ENCODE measurements at places on chromosomes 12 and 14.

DNA sequence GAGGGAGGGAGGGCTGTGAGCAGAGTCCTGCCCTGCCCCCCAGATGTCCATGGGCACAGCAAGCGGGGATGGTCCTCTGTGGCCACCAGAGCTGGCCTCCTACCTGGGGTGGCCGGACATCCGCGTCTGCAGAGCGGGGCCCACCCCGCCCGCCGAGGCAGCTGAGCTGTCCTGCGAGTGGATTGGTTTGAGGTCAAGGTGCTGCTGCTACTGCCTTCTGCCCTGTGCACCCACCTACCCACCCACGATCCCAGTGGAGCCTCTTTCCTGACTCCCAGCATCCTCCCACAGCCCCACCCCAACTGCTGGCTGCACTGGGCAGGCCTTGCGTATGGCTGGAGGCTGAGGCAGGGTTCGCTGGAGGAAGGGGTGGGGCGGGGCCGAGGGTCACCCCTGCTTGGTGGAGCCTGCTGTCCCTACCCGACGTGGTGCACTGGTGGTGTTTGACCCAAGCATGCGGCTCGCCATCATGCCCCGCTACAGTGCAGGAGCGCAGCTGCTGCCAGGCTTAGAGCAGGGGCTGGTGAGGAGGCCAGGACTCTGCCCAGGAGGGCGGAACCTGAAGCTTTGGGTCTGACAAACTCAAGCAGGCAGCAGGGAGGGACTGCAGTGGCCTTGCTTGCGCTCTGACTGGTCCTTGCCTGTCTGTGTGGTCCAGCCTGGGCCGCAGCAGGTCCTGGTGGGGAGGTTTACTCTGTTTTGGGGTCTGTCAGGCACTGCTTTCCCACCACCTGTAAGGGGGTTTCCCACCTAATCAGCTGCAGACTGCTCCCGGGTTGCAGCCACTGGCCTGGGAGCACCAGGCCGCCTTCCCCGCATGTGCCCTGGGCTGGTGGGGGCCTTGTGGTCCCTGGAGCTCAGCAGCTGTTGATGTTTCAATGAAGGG, 23.7 kb downstream of the CEP170B start:
- DNase-seq = no peak

- DNase-seq = no peak
Observed at GRCh38 chr12:100266585-100266834, 369 bp downstream of the DEPDC4 start.

- DNase-seq = no peak
Observed at GRCh38 chr12:11877869-11878780, 192.6 kb upstream of the BCL2L14 start.

DNA sequence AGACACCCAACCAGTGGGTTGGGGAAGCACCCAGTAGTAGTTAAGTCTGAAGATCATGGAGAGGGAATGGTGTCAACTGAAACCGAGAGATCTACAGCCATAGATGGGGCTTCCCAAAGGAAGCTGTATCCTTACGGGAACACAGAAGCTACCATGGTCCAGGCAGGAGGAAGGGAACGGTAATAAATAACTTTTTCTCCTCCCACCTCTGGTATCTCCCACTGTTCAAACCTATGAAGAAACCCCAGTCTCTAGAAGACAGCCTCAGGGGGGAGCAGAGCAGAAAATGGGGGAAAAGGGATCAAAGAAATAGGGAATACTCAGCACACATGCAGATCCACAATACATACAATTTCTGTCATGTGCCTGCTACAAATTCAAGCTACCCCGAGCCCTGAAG, 33.4 kb downstream of the ZNF605 start:
- no peak for DNase-seq

- DNase-seq = peak; percentile 9
Observed at GRCh38 chr14:23285530-23286019, 357 bp downstream of the HOMEZ start.

- no peak for DNase-seq
Observed at GRCh38 chr12:105922670-105923102, 216.1 kb downstream of the NUAK1 start.

DNA sequence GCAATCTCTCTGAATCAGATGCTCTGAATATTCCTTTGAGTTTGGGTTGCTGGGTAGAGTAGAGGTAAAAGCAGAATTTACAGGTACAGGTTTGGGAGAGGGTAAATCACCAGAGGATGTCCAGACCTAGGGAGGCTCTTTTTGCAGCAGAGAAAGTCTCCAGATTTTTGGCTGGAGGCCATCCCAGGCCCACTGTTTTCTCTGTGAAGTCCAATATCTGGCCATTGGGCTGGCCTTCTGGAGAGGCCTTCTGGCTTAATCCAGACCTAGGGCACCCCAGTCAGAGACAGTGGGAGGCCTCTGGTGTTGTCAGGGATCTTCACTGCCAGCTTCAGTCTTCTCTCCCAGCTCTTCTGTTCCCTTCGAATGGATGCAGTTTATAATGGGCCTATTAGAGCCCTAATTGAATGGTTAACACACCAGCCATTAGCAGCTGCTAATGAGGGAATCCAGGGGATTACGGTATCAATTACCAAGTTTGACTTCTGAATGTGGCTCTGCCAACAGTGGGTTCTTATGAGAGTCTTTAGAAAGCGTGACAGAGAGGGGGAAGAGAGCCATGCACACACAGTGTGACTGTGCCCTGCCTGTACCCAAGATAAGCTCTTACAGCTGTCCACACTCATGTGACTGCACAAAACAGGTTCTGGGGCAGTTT, 183.1 kb downstream of the EMP1 start:
- no peak for DNase-seq

DNA sequence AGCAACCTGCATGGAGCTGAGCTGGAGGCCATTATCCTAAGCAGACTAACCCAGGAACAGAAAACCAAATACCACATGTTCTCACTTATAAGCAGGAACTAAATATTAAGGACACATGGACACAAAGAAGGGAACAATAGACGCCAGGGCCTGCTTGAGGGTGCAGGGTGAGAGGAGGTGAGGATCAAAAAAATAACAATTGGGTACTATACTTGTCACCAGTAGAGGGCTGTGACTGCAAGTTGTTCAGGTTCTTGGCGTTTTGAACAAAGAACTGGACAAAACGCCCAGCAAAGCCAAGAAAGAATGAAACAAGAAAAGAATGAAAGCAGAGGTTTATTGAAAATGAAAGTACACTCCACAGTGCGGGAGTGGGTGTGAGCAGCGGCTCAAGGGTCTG, 208.5 kb upstream of the NEDD1 start:
- no peak for DNase-seq

DNA sequence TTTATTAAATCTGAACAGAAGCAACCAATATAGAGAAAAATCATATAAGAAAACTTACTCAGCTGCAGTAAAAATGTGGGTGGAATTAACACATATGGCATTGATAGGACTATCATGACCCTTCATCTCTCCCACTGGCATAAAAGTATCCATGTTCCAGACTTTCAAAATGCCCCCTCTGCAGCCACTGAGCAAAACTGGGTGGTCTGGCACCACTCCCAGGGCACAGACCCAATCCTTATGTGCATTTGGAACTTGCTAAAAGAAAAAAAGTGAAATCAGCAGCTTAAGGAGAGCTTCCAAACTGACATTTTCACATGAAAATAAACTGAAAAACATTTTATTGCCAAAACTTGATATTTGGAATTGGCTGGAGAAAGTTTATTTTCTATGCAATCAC, 141.5 kb downstream of the KIF21A start:
- DNase-seq = no peak

- no peak for DNase-seq
Observed at GRCh38 chr12:43087195-43088091, 464.6 kb downstream of the ADAMTS20 start.

DNA sequence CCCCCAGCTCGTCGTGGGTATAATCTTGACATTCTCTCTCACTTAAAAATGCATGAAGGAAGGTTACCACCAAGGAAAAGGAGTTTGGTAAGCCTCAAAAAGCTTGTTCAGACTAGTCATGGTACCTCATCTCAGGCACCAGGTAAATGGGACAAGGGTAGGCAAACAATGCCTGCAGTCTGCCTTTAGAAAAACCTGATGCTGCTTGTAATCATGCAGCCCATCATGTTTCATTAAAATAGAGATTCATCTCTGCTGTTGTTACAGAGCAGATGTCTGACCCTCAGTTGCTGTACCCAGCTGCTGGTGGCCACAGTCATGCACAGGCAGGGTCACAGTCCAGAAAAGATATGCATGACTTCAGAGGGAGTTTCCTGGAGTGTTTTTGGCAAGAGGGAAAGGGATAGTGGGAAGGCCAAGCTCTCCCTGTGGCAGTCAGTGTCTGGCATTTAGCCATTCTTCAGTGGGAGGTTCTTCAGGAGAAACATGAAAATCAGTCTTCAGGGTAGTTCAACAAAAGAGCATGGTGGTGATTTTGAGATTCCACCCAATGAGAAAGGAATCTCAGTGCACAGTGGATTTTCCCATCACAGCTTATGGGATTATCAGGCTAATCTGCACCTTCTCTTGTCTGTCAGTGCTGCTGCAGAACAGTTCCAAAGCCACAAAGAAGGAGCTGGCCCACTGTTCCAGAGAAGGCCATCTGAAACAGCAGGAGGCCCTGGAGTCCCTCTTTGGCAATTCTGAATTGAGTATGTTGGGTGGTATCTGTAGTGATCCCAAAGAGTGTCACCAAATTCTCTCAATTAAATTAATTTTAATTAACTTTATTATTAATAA, 202.7 kb upstream of the FRMD6 start:
- no peak for DNase-seq

DNA sequence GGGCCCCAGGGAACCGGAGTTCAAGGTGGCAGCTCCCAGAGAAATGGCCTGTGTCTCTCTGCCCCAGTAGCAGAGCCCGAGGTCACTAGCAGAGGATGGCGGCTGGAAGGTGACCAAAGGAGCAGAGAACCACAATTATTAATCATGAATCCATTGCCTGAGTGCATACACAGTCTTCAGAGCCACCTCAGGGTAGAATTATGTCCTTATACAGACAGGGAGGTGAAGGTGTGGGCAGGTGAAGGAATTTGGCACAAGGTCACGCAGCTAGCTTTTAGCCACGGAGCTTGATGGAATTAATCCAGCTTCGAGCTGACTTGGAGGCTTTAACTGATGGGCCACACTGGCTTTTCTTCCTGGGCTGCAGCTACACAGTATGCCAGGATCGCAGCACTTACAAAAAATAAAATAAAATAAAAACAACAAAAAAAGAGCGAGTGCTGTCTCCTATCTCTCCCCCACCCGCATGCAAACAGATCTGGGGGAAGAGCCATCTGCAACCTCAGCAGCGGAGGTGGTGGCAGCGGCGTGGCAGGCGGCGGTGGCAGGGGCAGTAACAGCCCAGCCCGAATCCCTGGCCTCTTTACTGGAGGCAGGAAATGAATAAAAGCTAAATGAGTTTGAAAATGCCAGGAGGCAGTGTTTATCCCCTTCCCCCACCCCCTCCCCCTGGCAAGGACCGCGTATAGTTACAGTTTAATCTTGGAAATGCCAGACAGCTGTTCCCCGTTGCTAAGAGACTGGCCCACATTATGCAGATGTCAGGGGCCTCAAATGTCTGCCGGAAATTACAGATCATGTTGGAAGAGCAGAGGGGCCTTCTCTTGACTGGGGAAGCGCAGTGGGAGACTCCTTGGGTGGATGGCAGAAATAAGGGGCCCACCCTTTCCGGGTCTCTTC, 93.5 kb downstream of the LRRC74A start:
- no peak for DNase-seq

Measured in activated CD8-positive, alpha-beta memory T cell treated with anti-CD3 and anti-CD28 coated beads for 48 hours (primary cell).